ENCODE measurements at places on chromosomes 13 and 19.

DNA sequence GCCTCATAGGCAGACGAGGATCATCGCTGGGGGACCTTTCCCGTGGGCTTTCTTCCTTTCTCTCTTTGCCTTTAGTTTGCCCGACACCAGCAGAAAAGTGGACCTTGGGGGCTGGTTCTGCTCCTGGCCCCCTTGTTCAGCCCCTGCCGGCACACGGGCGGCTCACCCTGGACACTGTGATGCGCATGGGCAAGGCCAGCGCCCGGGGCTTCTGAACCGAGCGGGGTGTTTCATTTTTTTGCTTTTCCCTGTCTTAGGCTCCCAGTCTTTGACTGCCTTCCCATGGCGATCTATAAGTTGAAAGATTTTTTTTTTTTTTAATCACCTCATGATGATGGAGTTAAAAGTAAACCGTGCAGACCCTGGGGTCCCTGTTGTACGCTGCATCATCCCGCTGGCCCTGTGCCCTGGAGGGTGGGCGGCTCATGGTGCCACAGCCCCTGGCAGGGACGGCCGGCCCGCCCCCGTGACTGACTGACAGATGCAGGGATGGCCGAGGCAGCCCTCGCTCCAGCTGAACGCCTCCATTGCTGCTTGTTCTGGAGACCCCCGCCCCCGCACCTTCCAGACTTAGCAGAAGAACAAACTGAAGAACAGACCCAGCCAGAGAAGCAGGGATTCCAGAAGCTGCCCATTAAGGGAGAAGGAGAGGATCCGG lies 9.6 kb downstream of the TSSK6 start:
- DNase-seq, result no peak

- no peak for DNase-seq
Measured at GRCh38 chr19:41111750-41112295, 2.4 kb upstream of the CYP2F1 start.

GRCh38 chr19:14265290-14266036 lies 59.5 kb upstream of the ADGRL1 start:
- DNase-seq, result no peak

DNA sequence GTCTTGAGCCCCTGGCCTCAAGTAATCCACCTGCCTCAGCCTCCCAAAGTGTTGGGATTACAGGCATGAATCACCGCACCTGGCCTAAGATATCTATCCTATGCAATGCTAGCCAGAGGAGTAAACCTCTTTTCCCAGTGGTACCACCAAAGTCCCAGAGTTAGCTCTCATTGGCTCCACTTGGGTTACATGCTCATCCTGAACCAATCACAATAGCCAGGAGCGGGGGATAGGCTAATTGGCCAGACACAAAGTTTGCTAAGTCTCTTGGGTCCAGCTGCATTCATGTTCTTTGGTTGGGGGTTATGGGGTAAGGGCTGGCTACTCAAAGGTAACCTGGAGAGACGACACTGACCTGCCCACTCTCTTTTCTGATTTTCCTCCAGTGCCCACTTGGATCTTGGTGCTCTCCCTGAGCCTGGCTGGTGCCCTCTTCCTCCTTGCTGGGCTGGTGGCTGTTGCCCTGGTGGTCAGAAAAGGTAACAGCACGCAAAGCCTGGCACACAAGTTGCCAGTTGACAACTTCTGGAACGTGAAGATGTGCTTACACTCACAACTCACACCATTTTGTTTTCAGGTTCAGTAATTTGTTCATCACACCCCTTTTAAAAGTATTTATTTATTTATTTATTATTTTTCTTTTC lies 7.8 kb downstream of the C19orf38 start:
- peak; percentile 30 for DNase-seq

- DNase-seq, result peak; percentile 69
Measured at GRCh38 chr19:1577090-1577928, 9.2 kb upstream of the MEX3D start.

- DNase-seq, result no peak
Measured at GRCh38 chr19:29834991-29835846, 23.4 kb downstream of the CCNE1 start.
